IPS DF 19.7 (cell line): ENCODE measurements at places on chromosomes 12 and 14.

DNA sequence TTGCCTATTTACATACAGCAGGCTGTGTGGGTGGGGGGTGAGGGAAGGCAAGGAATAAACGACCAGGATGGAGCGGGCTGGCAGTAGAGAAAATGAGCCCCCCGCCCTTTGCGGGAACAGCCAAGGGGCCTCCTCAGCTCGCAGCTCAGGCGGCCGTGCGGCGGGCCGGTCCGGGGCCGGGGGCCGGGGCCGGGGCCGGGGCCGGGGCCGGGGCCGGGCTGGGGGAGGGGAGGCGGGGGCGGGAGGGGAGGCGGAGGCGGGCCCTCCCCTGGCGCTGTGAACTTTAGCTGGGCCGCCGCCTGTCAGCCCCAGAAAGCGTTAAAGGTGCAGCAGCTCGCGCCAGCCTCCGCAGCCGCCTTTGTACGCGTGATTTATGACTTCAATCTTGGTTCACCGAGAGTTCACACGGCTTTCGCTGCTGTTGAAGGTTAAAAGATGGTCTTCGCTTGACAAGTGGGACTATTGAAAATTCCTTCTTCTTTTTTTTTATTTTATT is 28.8 kb downstream of the HOXC4 start:
- DNase-seq, result no peak

GRCh38 chr14:69483765-69484443 is 624 bp upstream of the PLEKHD1 start:
- no peak for DNase-seq

- DNase-seq, result no peak
Observed at GRCh38 chr12:112418273-112418607, 507 bp upstream of the PTPN11 start.

DNA sequence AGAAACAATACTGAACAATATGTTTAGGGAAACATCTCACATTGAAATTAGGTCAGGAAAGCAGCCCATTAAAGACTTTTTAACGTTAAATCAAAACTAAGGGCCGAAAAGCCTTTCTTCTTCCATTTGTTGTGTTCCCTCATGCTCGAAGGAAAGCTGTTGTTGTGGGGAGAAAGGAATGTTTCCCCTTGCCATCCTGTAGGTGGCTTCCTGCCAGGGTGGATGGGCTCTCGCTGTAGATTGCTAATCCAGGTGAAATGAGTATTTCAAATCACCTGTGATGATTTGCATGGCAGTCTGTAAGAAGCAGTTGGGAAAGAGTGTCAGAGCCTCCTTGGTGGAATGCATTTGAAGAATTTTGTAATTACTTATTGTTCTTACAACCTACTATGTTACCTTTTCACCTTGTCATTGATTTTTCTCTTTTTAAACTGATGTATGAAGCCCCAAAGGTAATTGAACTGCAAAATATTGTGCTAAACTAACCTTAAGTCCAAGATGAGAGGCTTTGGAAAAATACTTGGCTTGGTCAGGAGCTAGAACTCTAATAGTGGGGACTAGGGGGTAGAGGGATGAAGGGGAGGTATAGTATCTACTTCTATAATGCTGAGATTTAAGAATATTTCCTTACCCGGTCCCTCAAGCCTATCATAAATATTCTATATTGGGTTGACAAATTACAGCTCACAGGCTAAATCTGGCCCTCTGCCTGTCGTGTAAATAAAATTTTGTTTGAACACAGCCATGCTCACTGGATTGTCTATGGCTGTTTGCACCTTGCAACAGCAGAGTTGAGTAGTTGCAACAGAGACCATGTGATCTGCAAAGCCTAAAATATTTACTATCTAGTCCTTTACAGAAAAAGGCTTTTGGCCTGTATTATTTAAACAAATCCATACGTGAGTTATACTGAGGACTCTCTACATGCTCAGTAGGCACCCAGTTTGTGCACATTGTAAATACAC is 7.7 kb upstream of the DCP1B start:
- DNase-seq, result no peak

DNA sequence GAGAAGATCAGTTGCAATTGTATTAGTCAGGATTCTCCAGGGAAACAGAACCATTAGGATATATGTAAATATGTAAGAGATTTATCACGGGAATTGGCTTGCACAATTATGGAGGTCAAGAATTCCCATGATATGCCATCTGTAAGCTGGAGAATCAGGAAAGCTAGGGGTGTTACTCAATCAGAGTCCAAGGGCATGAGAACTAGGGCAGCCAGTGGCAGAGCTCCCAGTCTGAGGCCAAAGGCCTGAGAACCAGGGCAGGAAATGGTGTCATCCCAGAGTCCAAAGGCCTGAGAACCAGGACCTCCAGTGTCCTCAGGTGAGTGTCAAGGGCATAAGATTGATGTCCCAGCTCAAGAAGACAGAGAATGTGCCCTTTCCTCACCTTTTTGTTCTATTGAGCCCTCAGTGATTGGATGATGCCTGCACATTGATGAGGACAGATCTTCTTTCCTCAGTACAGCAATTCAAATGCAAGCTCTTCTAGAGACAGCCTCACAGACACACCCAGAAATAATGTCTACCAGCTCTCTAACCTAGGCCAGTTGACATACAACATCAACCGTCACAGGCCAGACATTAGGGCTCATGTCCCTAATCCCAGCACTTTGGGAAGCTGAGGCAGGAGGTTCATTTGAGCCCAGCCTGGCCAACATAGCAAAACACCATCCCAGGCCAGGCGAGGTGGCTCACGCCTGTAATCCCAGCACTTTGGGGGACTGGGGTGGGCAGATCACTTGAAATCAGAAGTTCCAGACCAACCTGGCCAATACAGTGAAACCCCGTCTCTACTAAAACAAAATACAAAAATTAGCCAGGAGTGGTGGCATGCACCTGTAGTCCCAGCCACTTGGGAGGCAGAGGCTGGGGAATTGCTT is 34.9 kb upstream of the ZNF740 start:
- DNase-seq, result no peak

GRCh38 chr12:10160617-10161385 is 11.1 kb downstream of the OLR1 start:
- DNase-seq, result no peak

DNA sequence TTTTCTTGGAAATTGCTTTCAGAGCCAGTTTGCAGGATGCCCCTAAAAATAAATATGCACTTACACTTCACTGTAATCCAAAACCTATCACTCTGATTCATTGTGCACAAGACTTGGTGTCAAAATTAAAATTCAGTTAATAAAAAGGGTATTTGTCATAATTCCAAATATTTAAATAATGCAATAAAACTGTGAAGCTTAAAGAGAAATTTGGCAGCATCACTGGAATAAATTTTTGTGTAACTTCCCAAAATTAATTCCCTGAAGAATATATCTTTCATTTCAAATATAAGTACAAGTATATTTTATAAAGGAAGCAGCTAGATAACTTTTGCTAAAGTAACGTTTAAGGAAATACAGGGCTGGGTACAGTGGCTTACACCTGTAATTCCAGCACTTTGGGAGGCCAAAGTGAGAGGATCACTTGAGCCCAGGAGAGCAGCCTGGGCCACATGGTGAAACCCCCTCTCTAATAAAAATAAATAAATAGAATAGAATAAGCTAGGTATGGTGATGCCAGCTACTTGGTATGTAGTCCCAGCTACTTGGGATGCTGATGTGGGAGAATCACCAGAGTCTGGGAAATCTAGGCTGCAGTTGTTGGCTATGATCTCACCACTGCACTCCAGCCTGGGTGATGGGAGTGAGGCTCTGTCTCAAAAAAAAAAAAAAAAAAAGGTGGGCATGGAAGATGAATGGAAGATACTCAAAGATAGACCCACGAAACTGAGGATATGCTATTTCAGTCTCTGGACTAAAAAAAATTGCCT is 233.8 kb downstream of the FBXL14 start:
- DNase-seq, result no peak

DNA sequence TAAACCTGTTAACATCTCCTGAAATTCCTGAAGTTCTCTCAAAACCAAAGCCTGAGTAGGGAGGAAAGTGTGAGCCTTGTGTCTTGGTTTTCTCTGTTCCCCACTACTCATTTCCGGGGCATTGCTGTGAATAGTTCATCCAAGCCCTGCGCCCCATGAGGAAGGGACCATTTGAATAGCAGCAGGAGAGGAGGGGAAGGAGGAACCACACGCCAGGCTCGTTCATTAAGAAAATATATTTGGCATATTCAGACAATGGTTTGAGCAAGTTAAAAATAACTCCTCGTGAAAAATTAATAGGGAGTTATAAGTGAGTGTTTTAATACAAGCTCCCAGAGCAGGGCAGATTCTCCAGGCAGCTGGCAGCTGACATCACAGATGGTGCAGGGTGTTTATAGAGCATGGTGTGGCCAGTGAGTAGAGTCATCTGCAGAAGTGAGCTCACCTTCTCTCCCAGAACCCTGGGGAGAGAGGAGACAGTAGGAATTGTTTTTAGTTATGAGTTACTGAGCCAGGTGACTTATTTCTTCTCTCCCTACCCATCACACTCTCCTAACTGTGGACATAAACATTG is 29.5 kb upstream of the CISTR start:
- DNase-seq, result no peak

DNA sequence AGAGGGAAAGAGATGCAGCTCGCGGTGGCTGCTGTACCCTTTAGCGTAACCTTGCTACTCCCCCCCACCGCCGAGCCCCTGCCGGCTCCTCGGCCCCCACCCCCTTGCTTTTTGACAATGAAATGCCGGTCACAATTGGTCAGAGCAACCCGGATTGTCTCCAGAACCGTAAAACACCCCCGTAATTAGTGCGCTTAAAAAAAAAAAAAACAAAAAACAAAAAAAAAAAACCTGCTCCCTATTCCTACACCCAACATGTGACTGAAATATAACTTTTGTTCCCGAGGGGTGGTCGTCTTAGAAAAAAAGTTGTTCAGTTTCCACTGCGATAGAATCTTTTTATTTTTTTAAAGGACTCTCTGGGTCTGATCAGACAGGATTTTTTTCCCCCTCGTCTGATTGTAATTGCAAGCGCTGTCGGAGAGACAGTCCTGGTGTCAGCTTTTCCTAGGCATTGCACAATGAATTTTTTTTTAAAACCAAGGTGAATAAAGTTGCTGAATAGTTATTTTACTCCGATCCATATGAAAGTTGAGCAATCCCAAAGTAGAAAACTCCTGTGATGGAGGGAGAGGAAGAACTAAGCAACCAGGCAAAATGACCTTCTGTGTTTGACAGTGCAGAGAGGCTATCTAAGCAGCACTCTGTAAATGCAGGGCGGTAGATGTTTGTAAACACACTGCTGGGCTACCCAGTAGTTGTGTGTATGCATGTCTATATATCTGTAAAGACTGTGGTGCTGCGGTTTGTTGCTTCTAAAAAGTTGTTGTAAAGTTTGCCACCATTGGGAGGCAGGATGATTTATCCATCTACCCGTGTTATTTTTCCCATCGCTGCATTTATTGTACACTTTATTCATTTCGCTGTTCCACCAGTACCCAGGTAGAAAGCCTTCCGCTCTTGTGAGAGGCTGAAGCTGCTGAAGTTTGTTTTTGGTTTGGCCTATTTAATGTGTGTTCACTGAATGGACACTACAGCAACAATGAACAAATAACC is 1.1 kb downstream of the ETV6 start:
- no peak for DNase-seq

DNA sequence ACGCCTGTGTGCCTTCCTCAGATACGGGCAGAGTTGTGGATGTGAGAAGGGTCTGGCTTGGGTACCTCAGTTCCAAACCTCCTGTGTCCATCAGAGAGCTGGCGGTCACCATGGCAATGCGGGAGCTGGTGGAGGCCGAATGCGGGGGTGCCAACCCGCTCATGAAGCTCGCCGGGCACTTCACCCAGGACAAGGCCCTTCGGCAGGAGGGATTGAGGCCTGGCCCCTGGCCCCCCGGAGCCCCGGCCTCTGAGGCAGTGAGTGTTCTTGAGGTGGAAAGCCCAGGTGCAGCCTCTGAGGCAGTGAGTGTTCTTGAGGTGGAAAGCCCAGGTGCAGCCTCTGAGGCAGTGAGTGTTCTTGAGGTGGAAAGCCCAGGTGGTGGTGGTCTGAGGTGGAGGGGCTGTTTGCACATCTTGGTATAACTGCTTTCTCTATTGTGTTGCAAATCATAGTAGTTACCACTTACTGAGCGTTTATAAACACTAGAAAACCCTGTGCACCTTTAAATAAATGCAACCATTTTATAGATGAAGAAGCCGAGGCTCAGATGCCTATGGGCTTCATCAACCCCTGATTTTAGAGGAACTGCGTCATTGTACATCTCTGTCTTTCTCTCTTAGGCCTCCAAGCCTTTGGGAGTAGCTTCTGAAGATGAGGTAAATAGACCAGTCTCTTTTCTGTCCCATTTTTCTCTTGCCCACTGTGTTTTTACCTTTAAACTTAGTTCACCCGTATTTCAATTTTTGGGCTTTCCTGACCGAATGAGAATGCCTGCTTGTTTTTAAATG is 976 bp downstream of the PEX5 start:
- DNase-seq, result no peak

GRCh38 chr12:40281791-40282364 is 57.1 kb downstream of the LRRK2 start:
- no peak for DNase-seq

DNA sequence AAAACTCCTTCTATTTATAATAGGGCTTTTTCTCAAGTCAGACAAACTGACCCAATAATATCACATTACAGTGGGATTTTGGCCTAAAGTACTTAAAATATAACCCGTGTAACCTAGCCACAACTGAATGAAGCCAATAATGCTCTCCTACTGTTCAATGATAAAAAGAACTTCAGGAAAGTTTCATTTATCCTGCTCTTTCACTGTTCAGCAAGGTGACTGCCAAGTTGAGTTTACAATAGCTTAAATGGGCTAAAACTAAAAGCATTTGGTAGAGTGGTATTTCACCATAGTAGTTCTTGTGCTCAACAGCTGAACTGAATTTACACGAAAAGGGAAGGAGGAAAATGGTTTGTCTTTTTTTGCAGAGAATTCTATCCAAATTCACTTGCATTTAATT is 49.8 kb downstream of the CNTN1 start:
- DNase-seq, result no peak

- DNase-seq, result no peak
Observed at GRCh38 chr12:93214523-93215289, 163.0 kb upstream of the NUDT4 start.

- DNase-seq, result no peak
Observed at GRCh38 chr14:100618318-100618693, 31.1 kb upstream of the BEGAIN start.

- DNase-seq, result no peak
Observed at GRCh38 chr12:20439626-20440025, 71.3 kb downstream of the PDE3A start.
